ENCODE measurements at places on chromosomes 7 and 10.
A peak's percentile ranks its signal among the peaks of the same experiment; 100 is the strongest.

- DNase-seq = no peak
Observed at GRCh38 chr7:12637819-12638592, 49.4 kb upstream of the ARL4A start.

DNA sequence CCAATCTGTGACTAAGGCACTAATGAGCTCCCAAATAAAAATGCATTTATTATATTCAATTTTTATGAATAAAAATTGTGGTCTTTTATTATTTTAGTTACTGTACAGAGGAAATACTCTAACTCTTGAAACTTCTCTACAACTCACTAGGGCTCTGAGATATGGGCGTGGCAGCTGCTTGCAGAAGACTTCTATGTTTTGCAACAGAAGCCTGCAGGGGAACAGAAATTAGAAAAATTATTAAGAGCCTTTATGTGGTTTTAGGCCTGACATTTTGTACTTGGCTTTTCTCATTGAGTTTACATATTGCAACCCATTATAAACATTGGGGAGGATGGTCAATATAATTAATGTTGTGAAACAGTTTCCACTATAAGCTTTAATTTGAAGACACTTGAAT lies 581.4 kb downstream of the TNS3 start:
- DNase-seq = no peak

DNA sequence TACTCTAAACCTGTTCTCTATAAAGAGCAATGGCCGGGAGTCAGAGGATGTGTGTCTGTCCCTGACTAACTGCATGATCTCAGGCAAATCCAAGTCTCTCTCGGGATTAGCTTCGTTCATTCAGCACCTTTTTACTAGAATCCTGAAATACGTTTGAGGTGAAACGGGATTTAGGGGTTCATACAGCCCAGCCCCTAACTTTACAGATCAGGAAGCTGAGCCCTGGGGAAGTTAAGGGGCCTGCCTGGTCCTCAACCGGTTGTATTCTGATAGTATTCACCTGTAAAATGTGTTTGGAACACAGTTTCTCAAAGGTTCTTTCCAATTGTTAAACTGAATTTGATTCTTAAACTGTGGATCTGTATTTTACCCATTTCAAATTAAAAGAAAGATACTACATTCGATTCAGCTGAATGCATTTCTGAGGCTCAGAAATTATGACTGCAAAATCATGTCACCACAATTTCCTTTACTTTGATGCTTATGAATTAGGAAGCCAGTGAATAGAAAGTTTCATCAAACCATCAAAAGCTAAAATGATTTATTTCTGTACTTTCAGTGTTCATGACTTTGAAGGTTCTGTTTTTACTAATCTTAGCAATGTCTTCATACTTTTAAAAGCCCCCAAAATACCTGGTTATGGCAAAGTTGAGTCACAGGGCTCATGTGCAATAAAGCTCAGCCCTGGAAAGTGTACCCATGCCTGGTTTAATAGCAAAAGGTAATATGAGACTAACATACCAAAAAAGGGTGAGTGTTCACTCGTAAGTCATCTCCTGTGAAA lies 28.9 kb upstream of the EZH2 start:
- DNase-seq = no peak

DNA sequence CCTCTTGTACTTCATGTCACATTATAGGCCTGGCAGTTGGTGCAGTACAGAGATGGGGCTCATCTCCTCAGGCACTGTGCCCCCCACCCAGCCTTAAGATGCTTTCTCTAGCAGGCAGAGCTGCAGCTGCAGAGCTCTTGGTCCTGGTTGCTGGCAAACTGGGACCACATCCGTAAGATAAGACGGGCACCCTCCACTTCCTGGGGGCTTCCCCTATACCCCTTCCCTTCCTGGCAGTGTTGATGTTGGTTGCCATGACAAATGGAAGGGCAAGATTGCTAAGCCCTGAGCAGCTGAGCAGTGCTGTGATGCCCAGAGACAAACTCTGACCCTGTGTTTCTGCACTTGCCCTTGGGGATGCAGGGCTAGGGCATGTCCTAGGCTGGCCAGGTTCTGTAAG lies 103.4 kb upstream of the ANLN start:
- no peak for DNase-seq

DNA sequence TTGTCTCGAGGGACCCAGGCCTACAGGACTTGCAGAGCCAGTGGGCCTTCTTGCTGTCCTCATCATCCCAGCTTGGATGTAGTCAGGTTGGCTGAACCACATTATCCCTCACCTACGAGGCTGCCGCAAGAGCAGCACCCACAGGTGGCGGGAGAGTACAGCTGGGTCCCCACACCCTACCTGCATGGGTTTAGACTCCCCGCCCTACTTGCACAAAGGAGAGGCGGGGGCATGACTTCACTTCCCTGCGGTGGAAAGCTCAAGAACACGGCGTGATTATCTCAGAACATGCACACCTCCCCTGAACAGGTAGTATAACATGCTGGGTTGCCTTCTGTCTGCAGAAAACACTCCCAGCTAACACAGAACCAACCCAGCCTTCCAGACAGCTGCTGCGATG lies 57.5 kb downstream of the CTBP2 start:
- DNase-seq = no peak

- DNase-seq = no peak
Observed at GRCh38 chr7:155619634-155620271, 24.7 kb upstream of the RBM33 start.

- DNase-seq = no peak
Observed at GRCh38 chr7:102106625-102107024, 180.0 kb upstream of the SH2B2 start.

DNA sequence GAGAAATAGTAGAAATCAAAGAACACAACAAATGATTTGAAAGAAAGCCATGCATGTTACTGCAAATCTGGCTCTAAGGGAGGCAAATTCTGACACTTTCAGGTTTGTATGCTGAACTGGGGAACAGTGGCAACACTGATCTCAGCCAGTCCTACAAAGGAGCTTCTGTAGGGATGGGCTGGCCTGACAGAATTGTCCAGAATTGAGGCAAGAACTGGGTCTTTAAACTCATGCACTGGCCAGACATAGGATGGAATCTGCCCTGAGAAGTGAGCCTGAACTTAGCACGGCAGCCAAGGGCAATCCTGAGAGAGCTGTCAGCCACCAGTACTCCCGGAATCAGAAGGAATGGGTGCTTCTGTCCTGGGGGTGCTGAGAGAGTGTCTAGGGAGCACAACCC lies 70.9 kb upstream of the RAPGEF5 start:
- no peak for DNase-seq

DNA sequence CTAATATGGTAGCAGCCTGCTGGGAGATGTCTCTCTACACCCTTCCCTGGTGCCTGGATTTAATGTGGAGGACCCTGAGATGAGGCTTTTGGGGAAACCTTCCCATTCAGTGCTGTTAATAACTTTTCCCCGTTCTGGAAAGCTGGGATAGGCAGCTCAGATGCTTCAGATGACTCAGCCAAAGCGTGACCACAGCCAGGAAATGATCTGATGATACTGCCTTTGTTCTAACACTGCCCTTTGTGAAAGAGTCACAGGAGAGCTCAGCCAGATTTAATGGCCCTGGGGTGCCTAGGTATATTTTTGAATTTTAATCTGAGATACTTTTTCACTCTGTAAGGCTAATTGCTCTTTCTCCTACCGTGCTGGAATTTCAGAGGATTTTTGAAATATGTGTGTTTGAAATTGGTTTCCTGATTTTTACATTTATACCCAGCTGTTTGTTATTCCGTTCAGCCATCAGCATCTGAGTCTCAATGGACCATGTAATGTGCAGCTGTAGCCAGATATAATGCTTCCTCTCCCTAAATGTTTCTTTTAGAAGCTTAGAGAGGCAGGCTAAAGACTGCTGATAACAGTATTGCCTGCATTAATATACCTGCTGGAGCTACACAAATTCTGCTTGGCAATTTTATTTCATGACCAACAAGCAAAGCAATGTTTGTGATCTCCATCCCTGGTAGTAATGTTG lies 17.8 kb downstream of the CELF2 start:
- DNase-seq = peak; percentile 30

DNA sequence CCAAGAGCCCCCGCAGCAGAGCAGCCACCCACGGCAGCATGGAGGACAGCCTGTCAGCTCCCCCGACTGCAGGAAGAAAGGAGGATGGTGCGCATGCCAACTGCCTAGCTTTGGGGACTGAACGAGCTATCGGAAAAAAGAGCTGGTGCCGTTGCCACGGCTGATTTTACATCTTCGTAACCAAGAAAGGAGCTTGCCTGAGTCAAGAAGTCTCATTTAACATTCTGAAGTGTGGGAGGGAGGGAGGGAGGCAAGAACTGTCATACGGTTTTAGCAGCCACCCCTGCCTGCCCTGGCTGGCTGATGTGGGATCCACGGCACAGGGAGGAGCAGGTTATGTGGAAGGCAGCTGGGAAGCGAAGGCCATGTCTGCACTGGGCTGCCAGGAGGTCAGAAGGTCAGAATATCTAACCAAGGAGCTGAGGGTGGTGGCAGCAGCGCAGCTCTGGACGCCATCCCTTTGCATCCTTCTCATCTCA lies 74.7 kb upstream of the CAMK2B start:
- no peak for DNase-seq

DNA sequence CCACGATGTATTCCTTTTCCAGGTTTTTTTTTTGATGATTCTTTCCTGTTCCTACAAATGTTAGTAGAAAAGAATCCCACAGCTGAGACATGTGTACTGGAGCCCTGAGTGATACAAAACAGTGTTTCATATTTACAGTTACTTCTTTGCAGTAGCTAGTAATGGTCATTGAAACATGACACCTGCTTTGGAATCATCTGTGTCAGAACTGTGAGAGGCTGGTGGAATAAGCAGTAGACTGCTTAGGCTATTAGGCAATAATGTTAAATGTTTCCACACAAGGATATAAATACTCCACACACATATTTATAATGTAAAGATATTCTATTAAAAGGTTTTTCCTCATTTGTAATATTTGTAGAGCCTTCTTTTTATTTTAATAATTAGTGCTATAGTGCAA lies 394.0 kb downstream of the THSD7A start:
- DNase-seq = no peak

DNA sequence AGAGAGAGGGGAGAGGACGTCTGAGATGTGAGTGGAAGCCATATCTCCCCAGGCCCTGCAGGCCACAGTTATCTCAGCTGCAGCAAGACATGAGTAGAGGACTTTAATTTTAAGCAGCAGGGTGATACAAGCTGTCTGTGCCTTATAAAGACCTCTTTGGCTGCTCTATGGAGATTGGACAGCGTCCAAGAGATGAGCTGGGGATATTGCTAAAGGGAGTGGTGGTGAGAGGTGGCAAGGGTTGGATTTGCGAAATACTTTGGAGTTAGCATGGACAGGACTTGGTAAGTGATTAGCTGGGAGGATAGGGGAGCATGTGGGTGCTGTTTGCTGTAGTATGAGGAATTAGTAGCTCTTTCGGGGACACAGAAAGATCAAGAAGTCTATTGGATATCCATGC lies 191.8 kb downstream of the CACNB2 start:
- DNase-seq = no peak

DNA sequence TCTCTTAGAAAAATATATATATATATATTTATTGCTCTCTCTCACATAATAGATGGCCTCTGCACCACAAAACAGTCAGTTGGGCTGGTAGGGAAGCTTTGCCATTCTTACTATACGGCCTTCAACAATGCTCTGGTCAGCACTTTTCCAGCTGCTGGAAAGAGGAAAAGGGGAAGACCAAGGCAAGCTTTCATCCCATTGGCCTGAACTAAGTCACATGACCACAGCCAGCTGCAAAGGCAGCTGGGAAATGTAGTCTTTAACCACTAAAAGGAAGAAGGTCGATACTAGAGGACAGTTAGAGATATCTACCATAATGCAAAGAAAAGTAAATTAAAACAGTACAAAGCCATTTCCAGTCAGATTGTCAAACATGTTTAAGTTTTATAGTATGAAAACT lies 58.4 kb upstream of the MACROH2A2 start:
- DNase-seq = peak; percentile 75

GRCh38 chr10:18312374-18313139 lies 172.3 kb downstream of the CACNB2 start:
- peak; percentile 27 for DNase-seq

GRCh38 chr7:42338231-42338915 lies 101.4 kb upstream of the GLI3 start:
- no peak for DNase-seq

DNA sequence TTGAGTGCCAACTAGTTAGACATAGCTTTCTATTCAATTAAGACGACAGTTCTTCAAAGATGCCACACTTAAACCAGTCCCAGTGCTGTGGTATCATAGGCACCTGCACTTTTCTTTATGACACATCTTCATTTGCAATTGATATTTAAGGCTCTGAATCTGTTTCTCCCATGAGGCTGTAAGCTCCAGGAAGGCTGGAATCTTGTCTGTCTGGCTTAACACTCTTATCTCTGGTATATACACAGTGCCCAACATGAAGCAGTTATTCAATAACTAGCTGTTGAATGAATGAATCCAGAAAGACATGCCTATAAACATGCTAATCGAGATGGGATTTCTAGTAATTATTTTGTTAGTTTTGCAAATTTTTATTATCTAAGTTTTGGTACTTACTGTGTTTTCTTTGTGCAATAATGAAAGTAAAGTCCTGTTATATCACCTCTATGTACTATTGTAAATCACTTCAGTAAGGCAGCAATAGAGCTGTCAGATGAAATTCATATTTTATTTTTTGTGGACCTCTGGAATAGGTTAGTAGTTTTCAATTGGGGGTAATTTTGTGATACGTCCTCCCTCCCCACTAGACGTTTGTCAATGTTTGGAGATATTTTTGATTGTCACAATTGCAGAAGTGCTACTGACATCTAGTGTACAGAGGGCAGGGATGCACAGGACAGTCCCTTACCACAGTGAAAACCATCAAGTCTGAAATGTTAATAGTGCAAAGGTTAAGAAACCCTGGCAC lies 51.3 kb upstream of the STEAP4 start:
- DNase-seq = no peak

DNA sequence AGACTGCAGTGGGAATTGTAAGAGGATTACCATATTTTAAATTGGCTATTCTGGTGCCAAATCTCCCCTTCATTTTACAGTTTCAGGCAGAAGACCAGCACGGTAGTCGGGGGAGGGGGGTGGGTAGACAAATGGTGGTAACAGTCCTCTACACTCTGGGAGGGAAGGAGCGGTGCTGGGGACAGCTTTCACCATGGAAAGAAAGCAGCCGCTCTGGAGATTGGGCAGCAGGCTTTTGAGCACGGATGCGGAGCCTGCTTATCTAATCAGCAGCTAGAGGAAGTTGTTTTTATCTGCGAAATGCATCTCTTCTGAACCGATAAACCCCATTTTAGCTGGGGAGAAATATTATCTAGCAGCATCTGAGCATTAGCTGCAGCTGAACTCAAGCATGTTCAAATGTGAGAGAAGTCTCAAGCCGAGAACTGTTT lies 28.7 kb downstream of the IKZF1 start:
- peak; percentile 52 for DNase-seq

GRCh38 chr7:44291066-44291732 lies 34.2 kb downstream of the CAMK2B start:
- peak; percentile 32 for DNase-seq

GRCh38 chr10:23035569-23035968 lies 59.8 kb upstream of the MSRB2 start:
- peak; percentile 28 for DNase-seq

DNA sequence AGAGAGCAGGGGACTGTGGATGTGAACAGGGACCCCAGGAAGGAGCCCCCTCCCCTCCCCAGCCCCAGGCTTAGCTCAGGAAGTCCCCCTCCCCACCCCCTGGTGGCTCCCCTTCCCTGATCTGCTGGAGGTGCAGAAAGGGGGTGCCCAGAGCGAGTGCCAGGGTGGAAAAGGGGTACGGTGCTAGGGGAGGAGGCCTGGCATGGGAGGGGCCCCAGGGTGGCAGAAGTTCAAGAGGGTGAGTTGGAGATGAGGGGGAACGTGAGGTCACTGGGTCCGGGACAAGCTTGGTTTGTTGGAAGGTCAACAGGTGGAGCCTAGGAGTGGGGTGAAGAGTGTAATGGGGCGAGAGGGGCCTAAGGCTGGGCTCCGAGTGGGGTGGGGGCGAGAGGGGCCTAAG lies 21.5 kb upstream of the TBL2 start:
- no peak for DNase-seq
